ENCODE measurements at places on chromosomes 12 and 14. TPM values are rescaled to one million over a fixed set of nuclear protein-coding genes. Genes with fewer than 3 reads are reported as not detected.
A peak's percentile ranks its signal among the peaks of the same experiment; 100 is the strongest.

DNA sequence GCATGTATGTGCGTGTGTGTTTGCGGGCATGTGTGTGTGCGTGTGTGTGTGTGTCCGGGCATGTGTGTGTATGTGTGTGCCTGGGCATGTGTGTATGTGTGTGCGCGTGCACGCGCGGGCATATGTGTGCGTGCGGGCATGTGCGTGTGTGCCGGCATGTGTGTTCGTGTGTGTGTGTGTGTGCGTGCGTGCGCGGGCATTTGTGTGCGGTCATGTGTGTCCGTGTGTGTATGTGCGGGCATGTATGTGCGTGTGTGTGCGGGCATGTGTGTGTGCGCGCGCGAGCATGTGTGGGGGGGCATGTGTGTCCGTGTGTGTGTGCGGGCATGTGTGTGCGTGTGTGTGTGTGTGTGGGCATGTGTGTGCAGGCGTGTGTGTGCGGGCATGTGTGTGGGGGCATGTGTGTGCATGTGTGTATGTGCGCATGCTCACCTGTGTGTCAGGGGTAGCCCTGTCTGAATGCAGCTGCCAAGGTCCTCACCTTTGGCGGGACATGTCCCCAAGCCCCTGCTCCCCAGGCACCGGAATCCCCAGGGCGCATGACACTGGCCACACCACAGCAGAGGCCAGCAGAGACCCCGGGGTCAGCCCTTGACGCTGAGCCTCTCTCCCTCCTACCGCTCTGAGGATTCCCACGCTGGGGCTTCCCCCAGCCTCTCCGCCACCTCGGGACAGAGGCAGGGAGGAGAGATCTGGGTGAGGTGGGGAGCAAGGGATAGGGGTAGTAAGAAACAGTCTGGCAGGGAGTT lies 109.5 kb upstream of the NCOR2 start:
- no peak for DNase-seq

The MYF6 gene
- not detected for total RNA-seq

The RIN3 gene
- 11.0 TPM for total RNA-seq

- no peak for DNase-seq
Measured at GRCh38 chr14:68492381-68493151, 300.3 kb downstream of the ZFP36L1 start.

The ZC2HC1C gene
- 11.3 TPM for total RNA-seq

- no peak for DNase-seq
Measured at GRCh38 chr12:95201056-95201670, 16.1 kb downstream of the FGD6 start.

DNA sequence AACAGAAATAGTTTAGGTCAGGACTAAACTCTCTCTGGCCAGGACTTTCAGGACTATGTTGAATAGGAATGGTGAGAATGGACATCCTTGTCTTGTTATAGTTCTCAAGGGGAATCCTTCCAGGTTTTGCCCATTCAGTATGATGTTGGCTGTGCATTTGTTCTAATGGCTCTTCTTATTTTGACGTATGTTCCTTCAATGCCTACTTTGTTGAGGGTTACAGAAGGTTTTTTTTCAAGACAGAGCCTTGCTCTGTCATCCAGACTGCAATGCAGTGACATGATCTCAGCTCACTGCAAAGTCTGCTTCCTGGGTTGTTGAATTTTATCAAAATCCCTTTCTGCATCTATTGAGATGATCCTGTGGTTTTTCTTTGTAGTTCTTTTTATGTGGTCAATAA lies 79.5 kb upstream of the NID2 start:
- no peak for DNase-seq

GRCh38 chr12:23495472-23495871 lies 454.0 kb downstream of the SOX5 start:
- DNase-seq, result no peak

DNA sequence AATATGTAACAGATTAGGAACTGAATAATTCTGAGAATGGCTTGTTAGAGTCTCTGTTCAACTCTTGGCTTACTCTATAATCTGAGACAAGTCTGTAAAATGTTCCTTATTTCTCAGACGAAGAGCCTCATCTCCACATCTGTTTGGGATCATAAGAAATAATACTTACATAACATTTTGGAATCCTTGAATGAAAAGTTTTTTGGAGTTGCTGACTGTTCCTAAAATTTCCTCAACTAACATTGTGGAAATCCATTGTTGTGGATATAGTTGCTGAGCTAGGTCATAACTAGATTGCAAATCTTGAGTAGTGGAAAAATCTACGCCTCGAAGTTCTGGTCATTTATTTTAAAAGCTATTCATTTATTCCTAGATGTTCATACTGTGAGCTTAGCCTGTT lies 402.9 kb downstream of the ZFP36L1 start:
- DNase-seq, result no peak

DNA sequence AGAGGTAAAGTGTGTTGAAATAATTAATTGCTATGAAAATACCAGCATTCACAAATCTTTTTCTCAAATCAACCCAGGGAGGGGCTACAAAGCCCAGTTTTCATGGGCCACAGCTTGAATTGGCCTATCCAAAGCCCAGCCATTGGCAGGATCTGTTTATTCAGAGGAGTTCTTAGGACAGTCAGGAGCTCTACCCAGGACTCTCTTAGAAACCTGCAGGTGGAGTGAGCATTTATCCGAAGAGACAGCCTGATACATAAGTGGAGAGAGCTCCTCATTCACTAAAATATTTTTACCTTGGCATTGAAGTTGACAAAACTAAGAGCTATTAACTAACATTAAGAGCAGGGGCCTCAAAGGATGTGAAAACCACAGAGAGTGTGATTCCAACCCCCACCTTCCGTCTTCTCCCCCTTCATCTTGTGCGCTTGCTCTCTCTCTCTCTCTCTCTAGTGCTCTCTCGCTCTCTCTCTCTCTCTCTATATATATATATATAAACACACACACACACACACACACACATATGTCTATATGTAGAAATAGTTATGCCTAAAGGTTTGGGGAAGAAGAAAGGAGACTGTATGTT lies 315.5 kb downstream of the SNAPC1 start:
- DNase-seq, result no peak

DNA sequence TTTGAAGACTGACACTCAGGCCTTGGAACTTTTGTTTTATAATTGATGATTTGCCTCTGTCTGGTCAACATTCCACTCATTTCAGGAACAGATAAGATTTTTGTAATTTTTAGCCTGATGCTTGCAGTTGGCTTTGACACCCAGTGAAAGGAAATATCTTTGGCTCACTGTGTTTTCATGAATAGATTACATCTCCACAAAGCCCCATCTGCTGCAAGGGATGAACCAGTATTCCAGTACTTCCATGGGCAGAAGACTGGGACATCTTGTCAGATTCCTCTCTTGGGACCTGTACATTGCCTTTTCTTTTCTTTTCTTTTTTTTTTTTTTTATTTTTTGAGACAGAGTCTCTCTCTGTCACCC lies 28.4 kb downstream of the GSG1 start:
- DNase-seq, result no peak

- no peak for DNase-seq
Measured at GRCh38 chr14:20427231-20428009, 8.5 kb downstream of the KLHL33 start.

The MYO1A gene
- total RNA-seq, result 0.08 TPM

- peak; percentile 71 for DNase-seq
Measured at GRCh38 chr14:68979722-68980451, 785 bp upstream of the ACTN1 start.

- DNase-seq, result no peak
Measured at GRCh38 chr14:59811815-59812214, 58.8 kb downstream of the RTN1 start.

The GLIPR1L1 gene
- total RNA-seq, result not detected

GRCh38 chr12:119463211-119463926 lies 128.8 kb downstream of the CCDC60 start:
- DNase-seq, result no peak

DNA sequence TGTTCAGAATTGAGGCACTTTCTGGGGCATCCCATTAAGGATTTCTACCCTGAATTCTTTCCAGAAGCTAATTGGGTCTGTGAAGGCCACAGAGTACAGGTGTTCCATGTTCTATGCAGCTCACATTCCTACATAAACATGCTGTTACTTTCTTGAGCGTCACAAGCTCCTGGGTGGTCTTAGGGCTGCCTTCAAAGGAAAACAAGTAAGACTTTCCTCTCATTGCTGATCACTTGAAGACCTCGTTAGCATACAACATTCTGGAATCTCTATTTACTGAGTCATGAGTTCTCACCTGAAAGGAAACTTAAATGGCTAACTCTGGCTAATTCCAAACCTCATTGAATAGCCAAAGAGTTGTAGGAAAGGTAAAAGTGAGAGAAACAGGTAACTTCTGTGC lies 63.0 kb upstream of the HMGA2 start:
- no peak for DNase-seq

DNA sequence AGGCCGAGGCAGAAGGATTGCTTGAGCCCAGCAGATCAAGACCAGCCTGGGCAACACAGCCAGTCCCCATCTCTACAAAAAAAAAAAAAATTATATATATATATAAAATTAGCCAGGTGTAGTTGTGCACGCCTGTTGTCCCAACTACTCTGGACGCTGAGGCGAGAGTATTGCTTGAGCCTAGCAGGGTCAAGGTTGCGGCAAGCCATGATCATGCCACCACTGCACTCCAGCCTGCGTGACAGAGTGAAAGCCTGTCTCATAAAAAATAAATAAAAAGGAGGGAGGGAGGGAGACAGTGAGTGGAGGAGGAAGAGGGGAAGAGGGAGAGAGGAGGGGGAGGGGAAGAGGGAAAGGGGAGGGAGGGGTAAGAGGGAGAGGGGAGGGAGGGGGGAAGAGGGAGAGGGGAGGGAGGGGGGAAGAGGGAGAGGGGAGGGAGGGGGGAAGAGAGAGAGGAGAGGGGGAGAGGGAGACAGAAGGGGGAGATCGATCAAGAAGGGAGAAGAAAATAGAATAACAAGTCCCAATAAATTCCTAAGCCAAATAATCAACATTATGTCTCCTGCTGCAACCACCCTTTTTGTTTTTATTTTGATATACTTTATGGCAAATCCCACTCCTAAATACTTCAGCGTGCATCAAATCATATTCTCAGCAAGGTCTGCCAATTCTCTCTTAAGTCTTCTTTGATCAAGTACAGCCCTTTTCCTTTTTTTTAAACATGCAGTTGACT lies 163.9 kb downstream of the MED13L start:
- no peak for DNase-seq

DNA sequence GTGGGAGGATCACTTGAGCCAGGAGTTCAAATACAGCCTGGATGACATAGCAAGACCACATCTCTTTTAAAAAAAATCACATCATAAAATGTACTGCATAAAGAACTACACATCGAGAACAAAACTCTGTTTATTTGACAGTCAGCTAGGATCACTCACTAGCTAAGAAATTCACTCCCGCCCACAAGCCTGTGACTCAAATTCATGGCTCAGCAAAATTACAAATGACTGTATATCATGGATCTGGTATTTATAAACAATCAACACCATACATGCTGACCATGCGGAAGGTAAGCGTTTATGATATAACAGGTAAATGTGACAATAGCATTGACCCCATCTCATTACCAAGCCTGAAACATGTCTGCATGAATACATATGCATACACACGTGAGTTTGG lies 206.5 kb downstream of the EFCAB11 start:
- DNase-seq, result no peak

GRCh38 chr14:21902561-21903181 lies 229.1 kb upstream of the OR4E1 start:
- DNase-seq, result no peak

DNA sequence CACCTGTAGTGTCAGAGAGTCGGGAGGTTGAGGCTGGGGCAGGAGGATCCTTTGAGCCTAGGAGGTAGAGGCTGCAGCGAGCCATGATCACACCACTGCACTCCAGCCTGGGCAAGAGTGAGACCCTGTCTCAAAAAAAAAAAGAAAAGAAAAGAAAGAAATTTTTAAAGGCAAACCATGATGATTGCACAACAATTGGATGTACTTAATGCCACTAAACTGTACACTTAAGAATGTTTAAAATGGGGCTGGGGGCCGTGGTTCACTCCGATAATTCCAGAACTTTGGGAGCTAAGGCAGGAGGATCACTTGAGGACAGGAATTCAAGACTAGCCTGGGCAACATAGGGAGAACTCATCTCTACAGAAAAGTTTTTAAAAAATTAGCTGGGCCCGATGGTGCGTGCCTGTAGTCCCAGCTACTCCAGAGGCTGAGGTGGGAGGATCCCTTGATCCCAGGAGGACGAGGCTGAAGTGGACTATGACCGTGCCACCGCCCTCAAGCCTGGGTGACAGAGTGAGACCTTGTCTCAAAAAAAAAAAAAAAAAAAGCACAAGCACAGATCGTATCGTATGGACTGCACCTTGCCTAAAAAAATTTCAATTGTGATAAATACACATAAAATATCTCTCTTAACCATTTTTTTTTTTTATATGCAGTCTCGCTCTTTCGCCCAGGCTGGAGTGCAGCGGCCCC lies 32.7 kb downstream of the JAG2 start:
- DNase-seq, result no peak

GRCh38 chr14:53109105-53110041 lies 43.8 kb downstream of the DDHD1 start:
- DNase-seq, result no peak

DNA sequence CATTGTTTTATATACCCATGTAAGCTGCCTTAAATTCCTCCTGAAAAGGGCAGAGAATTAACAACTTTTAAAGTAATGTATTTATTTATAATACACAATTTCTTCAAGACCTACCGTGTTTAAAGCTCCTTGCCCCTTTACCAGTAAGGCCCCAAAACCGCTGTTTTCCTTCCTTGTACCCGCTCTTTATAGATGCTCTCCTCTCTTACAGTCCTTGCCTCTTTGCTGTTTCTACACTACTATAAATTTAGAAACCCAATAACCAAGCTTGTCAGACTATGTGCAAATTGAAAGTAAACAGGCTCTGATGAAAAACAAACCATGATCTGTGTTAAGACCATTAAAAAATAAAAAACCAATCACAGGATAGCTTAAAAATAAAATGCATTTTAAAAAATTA lies 3.9 kb downstream of the MPHOSPH9 start:
- DNase-seq, result no peak

DNA sequence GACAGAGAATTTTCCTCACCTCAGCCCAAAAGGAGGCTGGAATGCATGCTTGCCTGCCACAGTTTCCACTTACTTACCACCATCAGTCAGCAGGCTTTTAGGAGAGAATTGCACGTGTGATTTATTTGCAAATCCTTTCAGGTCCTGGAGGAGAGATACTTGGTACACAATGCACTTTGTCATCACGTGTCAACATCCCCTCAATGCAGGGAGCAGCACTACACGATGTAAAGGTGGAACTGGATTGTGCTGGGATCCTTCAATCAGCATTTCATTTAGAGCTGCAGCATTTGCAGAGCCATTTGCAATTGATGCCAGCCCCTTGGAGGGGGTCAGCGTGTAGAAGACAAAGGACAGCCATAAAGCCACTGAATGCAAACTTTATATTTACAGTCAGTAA lies 218.1 kb downstream of the GLT1D1 start:
- DNase-seq, result no peak

- no peak for DNase-seq
Measured at GRCh38 chr12:10018386-10018785, 8.0 kb downstream of the CLEC12B start.

The LRR1 gene
- 5.1 TPM for total RNA-seq

DNA sequence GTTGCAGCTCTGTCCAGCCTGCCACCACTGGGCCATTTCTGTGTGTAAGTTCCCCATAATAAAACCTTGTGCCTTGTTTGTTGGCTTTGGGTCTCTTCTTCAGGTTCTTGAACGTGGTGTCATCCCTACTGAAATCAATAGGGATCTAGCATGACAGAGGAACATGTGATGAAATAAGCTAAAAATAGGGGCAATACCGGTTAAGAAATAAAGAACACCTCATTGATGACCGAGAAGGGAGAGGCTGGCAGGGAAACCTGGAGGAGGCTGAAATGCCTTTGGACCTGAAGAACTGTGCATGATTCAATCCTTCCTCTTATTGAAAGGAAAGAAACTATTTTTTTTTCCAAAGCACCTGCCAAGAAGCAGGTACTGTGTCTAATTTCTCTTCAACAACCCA lies 172.3 kb downstream of the PPM1H start:
- DNase-seq, result no peak

All from Right ventricle myocardium superior (tissue), 1 donor.